ENCODE measurements at places on chromosomes 4 and X. TPM values are rescaled to one million over a fixed set of nuclear protein-coding genes. Genes with fewer than 3 reads are reported as not detected.

Gene COX7B2
- not detected for total RNA-seq

Gene MAGEE1
- 1.5 TPM for total RNA-seq

Gene PUDP
- 44.4 TPM for total RNA-seq

Gene DMP1
- not detected for total RNA-seq

Gene RNF128
- not detected for total RNA-seq

Gene KCNE5
- total RNA-seq: 0.36 TPM

Gene TMPRSS11A
- total RNA-seq: not detected

Gene NPNT
- total RNA-seq: under 0.01 TPM

Gene GPR50
- not detected for total RNA-seq

Gene BMPR1B
- total RNA-seq: 0.66 TPM

Gene NAA11
- not detected for total RNA-seq

Gene RPS6KA3
- 155 TPM for total RNA-seq

Gene HSFX2
- 0.13 TPM for total RNA-seq

Gene SH3BP2
- 46.3 TPM for total RNA-seq

Gene HTRA3
- 1.9 TPM for total RNA-seq

Gene USP26
- total RNA-seq: not detected

Gene SRPK3
- total RNA-seq: not detected

Gene MAGEB2
- total RNA-seq: not detected

Gene SPIN3
- total RNA-seq: 6.5 TPM

Gene ZNF732
- total RNA-seq: 1.6 TPM

Gene ANKRD50
- 128 TPM for total RNA-seq

Gene EFHC2
- 0.07 TPM for total RNA-seq

Gene DCX
- not detected for total RNA-seq

Gene RTL5
- 0.40 TPM for total RNA-seq

Gene PDGFC
- 16.9 TPM for total RNA-seq

Gene KDR
- 446 TPM for total RNA-seq

Gene NLRP2B
- total RNA-seq: not detected

Gene TMPRSS11B
- total RNA-seq: not detected

Gene RENBP
- total RNA-seq: 3.1 TPM

Gene GIMD1
- total RNA-seq: not detected

Gene CLOCK
- total RNA-seq: 45.4 TPM

Gene MRPL1
- 61.5 TPM for total RNA-seq

Gene OPRPN
- not detected for total RNA-seq

Gene PCDH10
- total RNA-seq: 71.9 TPM

Gene ERCC6L
- total RNA-seq: 16.9 TPM

Gene C4orf51
- total RNA-seq: not detected

Gene DCAF12L2
- not detected for total RNA-seq

Gene HTN3
- total RNA-seq: not detected

Gene MAMLD1
- total RNA-seq: 2.3 TPM

Measured in thoracic aorta endothelial cell (primary cell).